GM23248 (cell line): ENCODE measurements at places on chromosomes 2 and 18. TPM values are rescaled to one million over a fixed set of nuclear protein-coding genes. Genes with fewer than 3 reads are reported as not detected.

Gene ACKR3
- total RNA-seq = 6.1 and 10.1 TPM in 2 replicates

Gene SCRN3
- 13.9 and 17.3 TPM in 2 replicates for total RNA-seq

Gene CNDP1
- total RNA-seq = not detected in 2 replicates

Gene PDCD1
- total RNA-seq = not detected in 2 replicates

Gene SPTBN1
- 187 and 199 TPM in 2 replicates for total RNA-seq

Gene CCDC148
- total RNA-seq = 0.13 and 0.86 TPM in 2 replicates

Gene TNS1
- 99.3 and 104 TPM in 2 replicates for total RNA-seq

Gene PXDN
- total RNA-seq = 263 and 291 TPM in 2 replicates

Gene SETBP1
- 4.1 and 5.2 TPM in 2 replicates for total RNA-seq

DNA sequence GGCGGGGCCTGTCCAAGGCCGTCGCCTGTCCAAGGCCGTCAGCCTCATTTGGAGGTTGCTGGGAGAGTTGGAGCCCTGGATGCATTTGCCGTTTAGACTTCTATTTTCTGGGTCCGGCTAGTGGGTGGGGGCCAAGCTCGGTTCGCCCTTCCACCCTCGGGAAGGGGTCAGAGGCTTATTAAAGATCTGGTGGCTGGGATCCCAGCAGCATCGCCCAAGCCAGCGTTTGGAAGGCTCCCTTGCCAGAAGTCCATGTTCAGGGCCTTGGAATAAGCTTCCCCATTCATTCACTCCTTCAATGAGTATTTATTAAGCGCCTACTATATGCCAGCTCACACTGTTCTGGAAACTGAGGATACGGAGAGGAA lies 516 bp upstream of the DOCK10 start:
- no peaks in the 10 kb centered on the region for H3K27me3 ChIP-seq
- no peak for DNase-seq
- H3K27ac ChIP-seq = no peak overlapping the region
- H3K4me1 ChIP-seq = peaks cover 12% of the 10 kb centered on the region; the same call in 1 of the 2 replicates
- no peaks in the 10 kb centered on the region for H3K36me3 ChIP-seq

GRCh38 chr2:73503992-73504570 lies 118.4 kb downstream of the ALMS1 start:
- peaks cover 3% of the 10 kb centered on the region; the same call in 1 of the 2 replicates for H3K4me1 ChIP-seq
- no peak overlapping the region for H3K27ac ChIP-seq
- no peak overlapping the region for H3K4me3 ChIP-seq
- no peaks in the 10 kb centered on the region for H3K36me3 ChIP-seq
- DNase-seq = no peak

DNA sequence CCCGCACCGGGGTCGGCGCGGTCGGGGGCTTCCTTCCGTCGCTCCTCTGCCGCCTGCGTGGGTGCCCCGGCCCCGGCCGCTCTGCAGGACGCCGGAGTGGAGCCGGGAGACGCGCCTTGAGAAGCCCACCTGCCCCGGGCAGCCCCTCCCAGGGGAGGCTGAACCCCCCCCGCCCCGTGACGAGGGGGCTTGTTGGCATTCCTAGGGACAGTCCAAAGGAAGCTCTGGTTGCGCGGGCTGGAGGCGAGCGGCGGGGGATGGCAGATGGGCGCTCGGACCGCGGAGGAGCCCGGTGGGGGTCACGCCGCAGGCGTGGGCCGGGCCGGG lies 133.5 kb upstream of the MGAT5 start:
- H3K4me1 ChIP-seq = peaks cover 11% of the 10 kb centered on the region
- H3K27ac ChIP-seq = peak overlapping the region; percentile 61
- no peaks in the 10 kb centered on the region for H3K36me3 ChIP-seq
- H3K27me3 ChIP-seq = no peaks in the 10 kb centered on the region
- H3K4me3 ChIP-seq = peak overlapping the region; percentile 84

GRCh38 chr2:43267381-43267780 lies 41.0 kb upstream of the ZFP36L2 start:
- no peak overlapping the region for H3K27ac ChIP-seq
- no peaks in the 10 kb centered on the region for H3K27me3 ChIP-seq
- H3K4me3 ChIP-seq = no peak overlapping the region

- DNase-seq = no peak
- no peaks in the 10 kb centered on the region for H3K36me3 ChIP-seq
- no peak overlapping the region for H3K27ac ChIP-seq
- no peaks in the 10 kb centered on the region for H3K27me3 ChIP-seq
These were observed 396.3 kb downstream of the RIT2 start for GRCh38 chr18:42719221-42719620.

GRCh38 chr2:42775810-42776209 lies 11.9 kb upstream of the OXER1 start:
- no peaks in the 10 kb centered on the region for H3K4me1 ChIP-seq
- DNase-seq = no peak
- no peak overlapping the region for H3K27ac ChIP-seq
- H3K4me3 ChIP-seq = no peak overlapping the region

DNA sequence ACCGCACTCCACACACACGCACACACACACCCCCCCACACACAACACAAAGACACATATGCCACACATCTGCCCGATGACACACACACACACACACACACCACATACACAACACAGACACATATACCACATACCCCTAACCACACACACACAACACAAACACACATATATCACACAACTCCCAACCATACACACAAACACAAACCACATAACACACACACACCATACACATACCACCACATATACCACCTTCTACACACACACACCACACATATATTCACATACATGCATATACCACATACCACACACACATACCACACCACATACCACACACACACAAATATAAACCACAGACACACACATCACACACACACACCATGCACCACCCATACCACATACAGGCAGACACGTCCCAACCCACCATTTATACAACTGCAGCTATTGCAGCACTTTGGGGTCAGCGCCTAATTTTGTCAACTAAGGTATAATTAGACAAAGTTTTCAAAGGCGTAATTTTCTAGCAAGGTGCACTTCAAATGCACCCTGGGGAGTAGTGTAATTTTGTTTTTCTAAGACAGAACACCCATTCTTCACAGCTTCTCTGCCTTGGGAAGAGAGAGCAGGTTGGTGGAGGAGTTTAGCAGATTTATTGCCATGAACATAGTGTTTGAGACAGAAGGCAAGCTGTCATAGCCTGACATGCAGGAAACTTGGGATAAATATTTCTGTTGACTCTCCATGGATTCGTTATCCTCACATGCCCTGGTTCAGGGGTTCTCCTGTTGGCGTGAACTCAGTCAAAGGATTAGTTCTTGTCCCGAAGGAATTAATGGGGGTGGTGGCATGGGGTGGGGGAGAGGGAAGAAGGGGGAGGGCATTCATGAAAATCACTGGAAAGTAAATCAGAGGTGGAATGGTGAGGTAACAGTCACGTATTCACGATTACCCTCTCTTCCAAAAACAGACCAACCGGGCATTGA lies 416.1 kb downstream of the LPIN1 start:
- H3K27me3 ChIP-seq = no peaks in the 10 kb centered on the region
- no peaks in the 10 kb centered on the region for H3K36me3 ChIP-seq
- H3K4me1 ChIP-seq = no peaks in the 10 kb centered on the region
- DNase-seq = no peak

GRCh38 chr2:237911363-237912017 lies 52.1 kb downstream of the RAMP1 start:
- H3K27me3 ChIP-seq = no peaks in the 10 kb centered on the region
- no peak overlapping the region for H3K4me3 ChIP-seq
- DNase-seq = no peak
- H3K4me1 ChIP-seq = no peaks in the 10 kb centered on the region

- H3K27me3 ChIP-seq = no peaks in the 10 kb centered on the region
- H3K36me3 ChIP-seq = no peaks in the 10 kb centered on the region
- no peaks in the 10 kb centered on the region for H3K4me1 ChIP-seq
- peak; percentile 0 for DNase-seq
- H3K27ac ChIP-seq = no peak overlapping the region
These were observed 663.7 kb upstream of the LRATD1 start for GRCh38 chr2:13968811-13969210.

DNA sequence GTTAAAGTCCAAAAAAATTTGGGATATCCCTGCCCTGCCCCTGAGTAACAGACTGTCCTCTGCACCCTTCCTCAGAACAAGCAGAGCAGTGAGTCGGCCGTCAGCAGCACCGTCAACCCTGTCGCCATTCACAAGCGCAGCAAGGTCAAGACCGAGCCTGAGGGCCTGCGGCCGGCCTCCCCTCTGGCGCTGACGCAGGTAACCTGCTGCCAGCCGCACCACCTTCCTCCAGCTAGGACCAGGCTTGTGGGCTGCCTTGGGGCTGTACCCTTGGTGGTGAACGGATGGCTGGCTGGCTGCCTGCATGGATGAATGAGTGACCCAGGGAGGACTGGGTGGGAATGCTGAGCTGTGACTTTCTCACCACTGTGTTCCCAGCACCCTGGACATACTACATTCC lies 236.2 kb downstream of the GLI2 start:
- no peak for DNase-seq
- H3K27me3 ChIP-seq = no peaks in the 10 kb centered on the region
- H3K4me1 ChIP-seq = no peaks in the 10 kb centered on the region
- no peak overlapping the region for H3K4me3 ChIP-seq
- H3K36me3 ChIP-seq = peaks cover 9% of the 10 kb centered on the region; the same call in 1 of the 2 replicates
- H3K27ac ChIP-seq = no peak overlapping the region
